Anterior cingulate cortex (tissue), 58 donors: ENCODE measurements at places on chromosomes 16 and 17.

- no peak for DNase-seq
Measured at GRCh38 chr17:48483471-48484131, 47.2 kb downstream of the HOXB1 start.

- no peak for DNase-seq
Measured at GRCh38 chr17:67518876-67519275, 141.8 kb downstream of the PITPNC1 start.

DNA sequence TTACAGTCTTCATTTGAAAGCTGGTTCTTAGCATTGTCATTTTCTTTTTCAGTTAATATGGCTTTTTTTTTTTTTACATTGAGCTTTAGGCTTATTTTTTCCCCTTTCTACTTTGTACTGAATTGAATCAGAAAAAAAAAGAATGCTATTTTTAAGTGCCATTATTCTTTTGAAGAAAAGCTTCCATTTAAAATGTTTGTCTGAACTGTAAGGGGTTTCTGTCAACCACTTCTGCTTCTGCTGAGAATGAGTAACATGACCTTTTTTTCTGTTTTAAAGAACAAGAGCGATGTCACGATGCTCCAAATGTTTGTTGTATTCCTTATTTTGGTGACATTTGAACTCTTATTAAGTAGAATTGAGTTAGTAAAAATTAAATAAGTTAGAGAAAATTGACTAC is 50.0 kb downstream of the MRTFB start:
- no peak for DNase-seq

- DNase-seq = no peak
Measured at GRCh38 chr16:66487580-66488275, 60.6 kb downstream of the BEAN1 start.

DNA sequence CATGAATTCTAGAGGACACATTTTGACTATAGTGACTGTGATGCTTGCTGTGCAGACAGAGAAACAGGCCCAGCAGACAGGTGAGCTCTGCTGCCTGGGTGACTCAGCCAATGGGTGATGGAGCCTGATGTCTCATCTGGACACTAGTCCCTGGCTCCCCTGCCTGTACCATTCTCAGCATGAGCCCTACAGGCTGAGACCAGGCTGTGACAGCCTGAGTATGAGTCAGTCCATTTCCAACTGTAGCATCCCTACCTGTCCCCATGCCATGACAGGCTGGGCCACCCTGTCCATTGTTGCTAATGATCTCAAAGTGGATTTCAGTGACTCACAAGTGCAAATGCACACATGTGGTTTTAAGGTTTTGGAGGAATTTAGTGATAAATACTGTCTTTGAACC is 102.5 kb upstream of the EEF2KMT start:
- no peak for DNase-seq

DNA sequence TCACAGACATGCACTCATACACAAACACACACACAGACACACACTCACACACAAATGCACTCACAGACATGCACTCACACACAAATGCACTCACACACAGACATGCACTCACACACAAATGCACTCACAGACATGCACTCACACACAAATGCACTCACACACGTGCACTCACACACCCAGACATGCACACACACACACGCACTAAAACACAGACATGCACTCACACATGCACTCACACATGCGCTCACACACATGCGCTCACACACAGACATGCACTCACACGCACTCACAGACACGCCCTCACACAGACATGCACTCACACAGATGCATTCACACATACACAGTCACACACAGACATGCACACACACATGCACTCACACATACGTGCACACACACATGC is 2.7 kb upstream of the ZNF469 start:
- no peak for DNase-seq

DNA sequence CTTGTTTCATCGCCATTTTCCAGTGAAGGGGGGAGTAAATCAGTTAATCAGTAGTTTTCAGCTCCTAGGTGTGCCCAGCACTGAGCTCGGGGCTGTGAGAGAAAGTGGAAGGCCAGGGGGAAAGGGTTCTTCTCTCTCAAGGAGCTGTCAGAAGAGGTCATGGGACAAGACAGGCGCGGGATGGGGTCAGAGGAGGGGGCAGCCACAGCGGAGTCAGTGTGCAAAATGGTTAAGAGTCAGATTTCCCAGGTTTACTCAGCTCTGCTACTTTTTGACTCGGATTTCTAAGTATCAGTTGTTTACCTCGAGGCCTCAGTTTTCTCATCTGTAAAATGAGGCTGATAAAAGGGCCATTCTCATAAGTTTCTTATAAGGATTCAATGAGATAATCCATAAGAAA is 4.3 kb upstream of the XYLT1 start:
- DNase-seq = no peak

- DNase-seq = no peak
Measured at GRCh38 chr17:74452033-74452840, 14.2 kb upstream of the CD300A start.

DNA sequence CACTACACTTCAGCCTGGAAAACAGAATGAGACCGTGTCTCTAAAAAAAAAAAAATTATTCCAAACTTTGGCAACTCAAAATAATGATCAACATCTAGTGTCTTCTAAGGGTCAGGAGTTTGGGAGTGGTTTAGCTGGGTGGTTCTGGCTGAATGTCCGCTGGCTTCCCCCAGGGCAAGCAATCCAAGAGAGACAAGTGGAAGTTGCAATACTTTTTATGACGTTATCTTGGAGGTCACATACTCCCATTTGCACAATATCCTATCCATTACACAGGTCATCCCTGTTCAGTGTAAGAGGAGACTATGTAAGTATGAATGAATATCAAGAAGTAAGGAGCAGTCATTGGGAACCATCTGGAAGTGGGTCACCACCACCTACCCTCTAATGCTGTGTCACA is 15.2 kb upstream of the CLEC3A start:
- DNase-seq = no peak

GRCh38 chr16:84988328-84989080 is 22.8 kb downstream of the ZDHHC7 start:
- no peak for DNase-seq

DNA sequence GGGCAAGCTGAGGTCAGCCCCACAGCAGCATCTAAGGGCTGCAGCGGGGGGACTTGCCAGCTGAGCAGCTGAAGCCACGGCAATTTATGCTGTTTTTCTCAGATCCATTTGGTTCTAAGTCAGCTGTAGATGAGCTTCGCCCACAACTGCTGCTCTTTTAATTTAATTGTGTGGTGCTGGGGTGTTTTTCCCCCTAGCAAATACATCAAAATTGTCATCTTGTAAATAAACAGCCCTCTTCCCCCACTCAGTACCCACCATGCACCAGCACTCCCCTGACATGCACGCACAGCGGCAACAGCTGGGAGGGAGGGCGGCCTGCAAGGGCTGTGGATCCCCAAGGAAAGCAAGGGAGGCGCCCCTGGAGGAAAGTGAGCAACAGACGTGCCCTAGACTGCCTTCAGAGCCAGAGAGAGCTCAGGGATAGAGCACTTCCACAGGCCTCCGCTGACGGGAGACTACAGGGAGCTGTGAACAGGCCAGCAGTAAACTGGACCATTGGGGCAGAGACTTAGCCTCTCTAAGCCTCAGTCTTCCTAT is 149.5 kb downstream of the TMEM132E start:
- DNase-seq = no peak

- DNase-seq = no peak
Measured at GRCh38 chr17:1834380-1835149, 4.8 kb downstream of the RPA1 start.

DNA sequence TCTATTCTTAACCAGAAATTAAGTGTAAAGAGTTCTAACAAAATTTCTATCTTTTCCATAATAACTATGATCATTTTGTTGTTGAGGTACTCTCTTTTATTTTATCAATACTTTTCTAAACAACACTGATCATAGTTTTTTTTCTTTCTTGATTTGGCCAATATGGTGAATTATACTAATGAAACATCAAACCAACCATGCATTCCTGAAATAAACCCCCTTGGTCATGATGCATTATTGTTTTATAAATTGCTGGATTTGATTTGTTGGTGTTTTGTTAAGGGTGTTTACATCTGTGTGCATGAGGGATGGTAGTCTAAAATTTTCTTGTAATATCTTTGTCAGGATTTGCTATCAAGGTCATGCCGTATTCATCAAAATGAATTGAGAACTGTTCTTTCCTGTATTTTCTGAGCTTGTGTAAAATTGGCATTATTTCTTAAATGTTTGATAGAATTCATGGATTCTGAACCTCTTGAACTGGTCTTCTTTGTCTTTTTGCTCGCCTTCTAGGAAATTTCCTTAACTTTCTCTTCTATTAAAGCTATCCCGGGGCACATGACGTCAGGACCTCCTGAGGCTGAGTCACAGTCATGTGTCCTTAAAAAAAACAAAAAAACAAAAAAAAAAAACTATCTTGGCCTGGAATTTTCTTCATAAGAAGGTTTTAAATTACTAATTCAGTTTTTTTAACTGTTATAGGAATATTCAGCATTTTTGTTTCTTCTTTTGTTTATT is 3.9 kb upstream of the TRIM25 start:
- DNase-seq = no peak

- peak; percentile 60 for DNase-seq
Measured at GRCh38 chr16:84593825-84594724, 23.8 kb downstream of the COTL1 start.

- DNase-seq = no peak
Measured at GRCh38 chr17:76997981-76998531, 129.9 kb downstream of the MGAT5B start.

DNA sequence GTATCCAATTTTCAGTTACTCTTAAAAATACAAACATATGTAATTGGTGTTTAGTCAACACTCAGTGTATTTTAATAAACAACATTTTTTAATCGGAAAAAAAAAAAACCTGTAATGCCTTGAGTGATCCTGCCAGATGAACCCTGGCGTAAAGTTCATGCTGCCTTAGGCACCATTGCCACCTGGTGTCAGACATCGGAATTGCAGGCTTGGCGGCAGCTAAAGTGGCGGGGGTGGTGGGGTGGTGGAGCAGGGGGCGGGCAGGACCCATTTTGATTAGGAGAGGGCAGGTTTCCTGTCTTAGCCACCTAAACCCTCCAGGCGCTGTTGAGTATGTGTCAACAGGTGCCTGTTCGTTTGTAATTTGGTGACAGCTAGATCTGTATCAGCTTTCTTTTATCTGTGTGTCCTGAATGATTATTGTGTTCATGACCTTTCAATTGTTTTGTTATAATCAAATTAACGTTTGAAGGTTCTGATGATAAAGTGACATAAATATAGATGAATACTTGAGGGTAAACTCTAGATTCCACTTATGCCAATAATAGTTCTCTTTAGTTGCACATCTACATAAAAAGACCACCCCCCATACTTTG is 588.7 kb downstream of the CDH13 start:
- DNase-seq = no peak

DNA sequence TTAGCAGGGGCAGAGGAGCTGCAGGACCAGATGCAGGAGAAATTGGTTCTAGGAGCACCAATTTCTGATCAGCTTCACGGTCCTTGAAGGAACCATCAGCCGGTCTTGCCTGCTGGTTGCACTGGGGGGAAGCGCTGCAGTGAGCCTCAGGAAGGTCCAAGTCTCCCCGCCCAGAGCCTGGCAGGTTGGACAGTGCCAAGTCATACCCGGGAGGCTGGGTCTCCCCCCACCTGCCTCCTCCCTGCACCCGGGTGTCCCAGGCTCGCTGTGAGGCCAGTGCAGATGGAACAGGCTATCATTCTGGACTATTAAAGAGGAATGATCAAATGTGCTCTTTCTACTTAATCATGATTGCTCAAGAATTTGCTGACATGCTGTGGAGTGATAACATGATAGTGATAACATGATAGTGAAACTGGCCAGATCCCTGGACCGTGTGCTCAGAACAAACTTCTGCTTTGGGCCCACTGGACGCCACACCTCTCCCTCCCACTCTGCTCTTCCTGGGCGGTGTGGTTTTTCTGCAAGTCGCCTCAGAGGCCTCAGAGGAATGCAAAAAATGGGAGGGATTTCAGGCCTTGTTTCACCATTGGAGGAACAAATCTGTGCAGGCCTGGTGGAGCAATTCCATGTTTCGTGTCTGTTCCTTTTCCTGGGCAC is 236.0 kb downstream of the IRF8 start:
- no peak for DNase-seq

- no peak for DNase-seq
Measured at GRCh38 chr16:11050944-11051343, 106.6 kb downstream of the CLEC16A start.

GRCh38 chr17:16521070-16521727 is 29.2 kb upstream of the LRRC75A start:
- DNase-seq = peak; percentile 64

DNA sequence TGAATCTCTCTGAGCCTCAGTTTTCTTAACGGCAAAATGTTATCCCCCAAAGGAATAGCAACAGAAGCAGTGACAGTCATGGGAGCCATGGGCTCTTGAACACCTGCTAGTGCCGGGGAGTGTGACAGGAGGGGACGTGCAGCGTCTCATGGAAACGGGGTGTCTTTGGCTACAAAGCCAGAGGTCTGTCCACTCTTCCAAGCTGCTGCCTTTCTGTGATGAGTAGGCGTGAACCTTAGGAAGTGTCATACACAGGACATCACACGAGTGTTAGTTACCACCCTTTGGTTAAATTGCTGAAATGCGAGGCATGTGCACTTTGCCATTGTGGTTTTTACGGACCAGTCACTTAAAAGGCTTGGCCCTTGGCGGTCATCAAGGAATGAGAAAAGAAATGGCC is 93.4 kb downstream of the IRF8 start:
- no peak for DNase-seq

DNA sequence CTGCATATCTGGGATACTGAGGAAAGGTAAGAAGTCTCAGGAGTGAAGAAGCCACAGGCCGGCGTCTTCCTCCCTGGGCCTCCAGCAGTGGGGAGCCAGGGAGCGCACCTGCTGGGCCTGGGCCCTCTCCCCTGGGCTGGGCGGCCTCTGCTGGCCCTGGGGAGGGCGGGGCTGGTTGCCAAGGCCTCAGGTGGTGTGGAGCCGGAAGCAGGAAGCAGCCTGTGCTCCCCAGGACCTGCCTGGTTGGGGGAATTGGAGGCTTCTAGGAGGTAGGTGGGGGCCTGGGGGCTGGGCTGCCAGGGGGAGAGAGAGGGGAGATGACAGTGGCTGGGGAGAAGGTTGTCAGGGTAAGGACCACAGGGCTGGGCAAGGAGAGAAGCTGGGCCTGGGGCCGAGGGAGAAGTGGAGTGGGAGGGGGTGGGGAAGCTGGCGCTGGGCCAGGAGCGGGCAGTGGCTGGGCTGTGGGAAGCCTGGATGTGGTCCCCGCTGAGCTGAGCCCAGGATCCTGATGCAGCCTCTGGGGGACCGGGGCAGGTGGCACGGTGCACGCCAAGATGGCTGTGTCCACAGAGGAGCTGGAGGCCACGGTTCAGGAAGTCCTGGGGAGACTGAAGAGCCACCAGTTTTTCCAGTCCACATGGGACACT is at the start of gene SMIM22:
SMIM22 (plus strand) TSS at position 189 of the 647 bp plus-strand sequence; CDS start at position 555, 366 bp downstream.
- DNase-seq = no peak

GRCh38 chr16:83420206-83420760 is 387.5 kb upstream of the HSBP1 start:
- DNase-seq = no peak

- no peak for DNase-seq
Measured at GRCh38 chr16:66328282-66328681, 38.2 kb upstream of the CDH5 start.

DNA sequence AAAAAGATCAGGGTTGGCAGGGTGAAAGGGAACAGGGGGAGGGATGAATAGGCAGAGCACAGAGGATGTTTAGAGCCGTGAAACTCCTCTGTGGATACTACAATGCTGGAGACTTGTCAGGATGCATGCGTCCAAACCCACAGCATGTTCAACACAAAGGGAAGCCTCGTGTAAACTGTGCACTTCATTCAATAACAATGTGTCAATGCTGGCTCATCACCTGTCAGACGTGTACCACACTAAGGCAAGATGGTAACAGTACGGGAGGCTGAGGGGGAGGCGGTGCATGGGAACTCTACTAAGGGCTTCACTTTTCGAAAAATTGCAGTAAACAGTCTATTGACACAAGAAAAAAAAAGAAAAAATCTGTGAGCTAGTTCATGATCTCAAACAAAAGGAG is 63.7 kb downstream of the C16orf95 start:
- DNase-seq = no peak
